Dermis blood vessel endothelial cell (primary cell): ENCODE measurements at places on chromosomes 5 and 9. TPM values are rescaled to one million over a fixed set of nuclear protein-coding genes. Genes with fewer than 3 reads are reported as not detected.

The SLC6A3 gene
- not detected in 2 replicates for total RNA-seq

The ECSCR gene
- 404 and 423 TPM in 2 replicates for total RNA-seq

The VLDLR gene
- total RNA-seq: 11.1 and 21.1 TPM in 2 replicates

The PDZD2 gene
- total RNA-seq: 2.6 and 6.6 TPM in 2 replicates

The NUTM2G gene
- not detected in 2 replicates for total RNA-seq

The BRIX1 gene
- total RNA-seq: 27.7 and 28.6 TPM in 2 replicates

The GRM6 gene
- not detected in 2 replicates for total RNA-seq

The LCN12 gene
- not detected in 2 replicates for total RNA-seq

The NSG2 gene
- total RNA-seq: 0.05 TPM in 1 of 2 replicates, not detected in the other

The MCIDAS gene
- not detected in 2 replicates for total RNA-seq

The FBLL1 gene
- 0.74 and 1.4 TPM in 2 replicates for total RNA-seq

The PTPRD gene
- 3.2 and 16.1 TPM in 2 replicates for total RNA-seq

The CDK7 gene
- 35.9 and 62.5 TPM in 2 replicates for total RNA-seq

The C5orf58 gene
- total RNA-seq: not detected in 2 replicates

The FAM221B gene
- not detected in 2 replicates for total RNA-seq

The ARHGEF39 gene
- total RNA-seq: 0.34 and 3.1 TPM in 2 replicates

The CDH9 gene
- total RNA-seq: not detected in 2 replicates

The IFNK gene
- not detected in 2 replicates for total RNA-seq

The GABRA6 gene
- not detected in 2 replicates for total RNA-seq

The KCNMB1 gene
- not detected in 2 replicates for total RNA-seq

The MLANA gene
- total RNA-seq: not detected in 2 replicates

The DEPDC1B gene
- total RNA-seq: 6.8 and 19.7 TPM in 2 replicates

The TMEM215 gene
- total RNA-seq: not detected in 2 replicates

The IL4 gene
- not detected in 2 replicates for total RNA-seq

The PCDHGA12 gene
- total RNA-seq: 4.1 and 4.6 TPM in 2 replicates

The HAPLN1 gene
- total RNA-seq: under 0.01 TPM in 1 of 2 replicates, not detected in the other

The MYOZ3 gene
- 0.17 and 0.37 TPM in 2 replicates for total RNA-seq

The PCDHA7 gene
- 0.19 and 0.34 TPM in 2 replicates for total RNA-seq

The ADAMTS2 gene
- total RNA-seq: 0.42 and 2.4 TPM in 2 replicates

The CNTNAP3 gene
- 57.2 and 87.2 TPM in 2 replicates for total RNA-seq

The BHMT gene
- total RNA-seq: 0.28 TPM in 1 of 2 replicates, not detected in the other

The LCN15 gene
- 0.05 TPM in 1 of 2 replicates, not detected in the other for total RNA-seq

The C9orf72 gene
- total RNA-seq: 8.6 and 10.9 TPM in 2 replicates

The CTXN3 gene
- not detected in 2 replicates for total RNA-seq

The CYLC2 gene
- not detected in 2 replicates for total RNA-seq

The CCL21 gene
- 1.4 and 2.5 TPM in 2 replicates for total RNA-seq

The ZNF483 gene
- 1.8 and 3.2 TPM in 2 replicates for total RNA-seq

The SAPCD2 gene
- total RNA-seq: 6.0 and 36.3 TPM in 2 replicates

The C9orf50 gene
- total RNA-seq: not detected in 2 replicates

The SKP2 gene
- total RNA-seq: 32.3 and 51.9 TPM in 2 replicates

The PCDHGA9 gene
- total RNA-seq: 2.9 and 3.6 TPM in 2 replicates

The NUDCD2 gene
- 2.9 and 7.6 TPM in 2 replicates for total RNA-seq

The GLRA1 gene
- not detected in 2 replicates for total RNA-seq

The EXOSC3 gene
- total RNA-seq: 28.7 and 29.4 TPM in 2 replicates

The MUSK gene
- total RNA-seq: not detected in 2 replicates

The SPATA31A7 gene
- not detected in 2 replicates for total RNA-seq

The SPINK1 gene
- not detected in 2 replicates for total RNA-seq

The DPYSL3 gene
- 37.1 and 50.0 TPM in 2 replicates for total RNA-seq

The FAM219A gene
- total RNA-seq: 9.2 and 14.7 TPM in 2 replicates

The MSX2 gene
- 0.05 and 0.17 TPM in 2 replicates for total RNA-seq

The ALDH1A1 gene
- 1,650 and 2,914 TPM in 2 replicates for total RNA-seq

The CCDC112 gene
- 5.9 and 6.6 TPM in 2 replicates for total RNA-seq

The PCDHB5 gene
- 1.2 and 1.7 TPM in 2 replicates for total RNA-seq

The SLC4A9 gene
- not detected in 2 replicates for total RNA-seq

The POU5F2 gene
- total RNA-seq: 0.65 and 1.2 TPM in 2 replicates

The DOLPP1 gene
- 10.7 and 15.5 TPM in 2 replicates for total RNA-seq
